ENCODE measurements at places on chromosomes 7 and 10.

- no peak for DNase-seq
Observed at GRCh38 chr7:5419539-5420066, 4.0 kb downstream of the TNRC18 start.

DNA sequence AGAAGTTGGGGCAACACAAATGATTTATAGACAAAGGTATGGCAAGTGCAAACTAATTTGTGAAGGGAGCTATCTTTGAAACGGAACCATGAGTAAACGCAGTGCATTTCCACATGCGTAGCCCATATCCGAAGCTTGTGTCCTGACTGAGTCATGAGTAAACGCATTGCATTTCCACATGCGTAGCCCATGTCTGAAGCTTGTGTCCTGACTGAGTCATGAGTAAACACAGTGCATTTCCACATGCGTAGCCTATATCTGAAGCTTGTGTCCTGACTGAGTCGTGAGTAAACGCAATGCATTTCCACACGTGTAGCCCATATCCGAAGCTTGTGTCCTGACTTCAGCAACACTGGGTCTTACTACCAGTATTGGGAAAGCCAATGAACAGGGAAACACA is 95.0 kb downstream of the CELF2 start:
- no peak for DNase-seq

DNA sequence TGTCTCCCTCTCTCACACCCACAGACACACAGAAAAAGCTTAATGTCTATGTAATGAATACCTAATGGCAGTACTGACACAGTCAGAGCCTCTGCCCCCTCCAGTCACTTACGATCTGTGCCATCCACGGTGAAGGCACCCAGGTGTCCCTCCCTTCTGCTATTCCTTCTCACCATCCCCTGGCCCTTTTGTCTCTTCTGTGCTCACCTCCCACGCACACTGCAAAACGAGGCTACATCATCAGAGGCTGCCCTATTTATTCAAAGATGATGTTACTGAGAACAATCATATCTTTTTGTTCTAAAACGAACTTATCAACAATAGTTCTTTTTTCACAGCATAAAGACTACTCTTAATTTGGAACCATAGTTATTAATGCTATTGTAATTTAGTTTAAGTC is 246.9 kb upstream of the MKLN1 start:
- no peak for DNase-seq

DNA sequence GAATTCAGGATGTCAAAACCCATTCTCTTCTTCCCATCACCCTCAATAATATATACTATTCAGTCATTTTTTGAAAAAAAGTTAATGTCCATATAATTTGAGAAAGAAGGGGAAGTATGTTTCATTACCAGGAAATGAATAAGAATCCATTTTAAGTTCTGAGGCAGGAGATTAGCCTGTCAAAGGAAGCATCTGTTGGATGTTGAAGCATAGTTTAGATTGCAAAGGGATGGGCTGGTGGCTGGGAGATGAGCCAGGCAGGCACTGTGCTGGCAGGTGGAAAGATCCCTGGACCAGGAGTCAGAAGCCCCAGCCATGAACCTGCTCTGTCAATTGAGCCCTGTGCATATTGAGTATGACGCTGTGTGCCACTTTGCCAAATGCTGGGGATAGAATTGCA is 48.4 kb upstream of the CRTAC1 start:
- no peak for DNase-seq

All from choroid plexus epithelial cell (primary cell).